ENCODE measurements at places on chromosomes 6 and 20.

GRCh38 chr6:36596356-36596755 is 2.2 kb downstream of the SRSF3 start:
- H3K27me3 ChIP-seq: no peaks in the 10 kb centered on the region
- H3K4me1 ChIP-seq: peaks cover 61% of the 10 kb centered on the region
- peak overlapping the region; percentile 98 for H3K27ac ChIP-seq
- H3K36me3 ChIP-seq: peaks cover 48% of the 10 kb centered on the region
- H3K4me3 ChIP-seq: peak overlapping the region; percentile 86
- no peak for DNase-seq

DNA sequence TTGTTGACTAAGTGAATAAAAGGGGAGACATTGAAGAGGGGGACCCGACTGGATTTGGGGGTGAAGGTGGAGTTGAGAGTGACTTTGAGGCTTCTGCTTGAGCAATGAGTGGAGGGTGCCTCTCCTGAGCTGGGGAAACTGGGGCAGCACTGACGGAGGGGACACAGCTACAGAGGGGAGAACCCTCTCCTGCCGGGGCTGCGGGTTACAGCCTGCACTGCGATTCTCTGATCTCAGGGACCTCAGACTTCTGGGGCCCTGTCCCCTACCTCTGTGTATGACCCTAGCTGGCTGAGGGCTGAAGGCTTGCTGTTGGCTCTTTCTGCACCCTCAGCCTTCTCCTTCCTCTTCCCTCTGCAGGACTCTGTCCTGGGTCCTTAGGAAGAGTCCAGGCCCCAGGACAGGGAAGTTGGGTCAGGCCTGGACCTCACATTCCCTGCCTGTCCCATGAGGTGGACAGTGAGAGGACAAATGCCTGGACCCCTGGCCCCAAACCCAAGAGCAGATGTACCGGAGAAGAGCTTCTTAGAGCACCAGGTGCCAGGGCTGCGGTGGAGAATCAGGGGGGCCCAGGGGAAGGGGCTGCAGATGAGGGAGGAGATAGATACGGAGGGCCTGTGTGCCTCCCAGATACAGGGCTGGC is 13.7 kb upstream of the FAM110A start:
- DNase-seq: no peak
- peaks cover 10% of the 10 kb centered on the region for H3K27me3 ChIP-seq
- H3K4me1 ChIP-seq: peaks cover 16% of the 10 kb centered on the region
- no peak overlapping the region for H3K4me3 ChIP-seq

DNA sequence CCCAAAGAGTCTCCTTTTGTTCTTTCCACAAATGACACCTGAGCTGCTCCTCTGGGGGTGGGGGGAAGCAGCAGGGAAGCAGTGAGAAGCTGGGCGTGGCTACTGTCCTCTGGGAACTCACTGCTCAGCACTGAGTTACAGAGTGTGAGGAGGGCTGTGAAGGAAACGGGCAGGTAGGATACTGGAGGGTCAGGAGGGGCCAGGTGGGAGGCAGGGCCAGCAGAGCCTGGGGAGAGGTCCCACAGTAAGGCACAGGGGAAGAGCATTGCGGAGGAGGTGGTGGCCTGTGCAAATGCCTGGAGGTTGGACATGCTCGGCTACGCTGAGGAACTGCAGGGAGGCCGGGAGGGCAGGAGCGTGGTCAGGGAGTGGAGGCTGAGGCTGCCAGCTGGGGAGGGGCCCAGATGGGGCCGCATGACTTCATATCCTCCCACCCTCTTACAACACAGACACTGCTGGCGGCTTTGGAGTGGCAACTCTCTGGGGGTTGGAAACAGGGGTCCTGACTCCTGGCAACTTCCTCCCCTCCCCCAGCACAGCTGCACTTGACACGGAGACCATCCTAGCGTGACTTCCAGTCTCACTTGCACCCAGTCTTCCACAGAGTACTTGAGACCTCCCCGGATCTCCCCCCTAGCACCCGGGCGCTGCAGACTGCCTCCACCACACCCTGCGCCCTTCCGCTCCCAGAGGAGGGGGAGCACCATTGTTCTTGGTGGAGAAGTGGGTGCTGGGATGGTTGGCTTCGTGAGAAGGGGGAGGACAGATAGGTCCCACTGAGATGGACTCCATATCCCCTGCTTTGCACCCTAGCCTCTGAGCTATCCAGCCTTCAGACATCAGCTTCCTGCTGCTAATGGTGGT is 34.2 kb downstream of the RBM38 start:
- no peaks in the 10 kb centered on the region for H3K27me3 ChIP-seq
- H3K36me3 ChIP-seq: no peaks in the 10 kb centered on the region
- peaks cover 9% of the 10 kb centered on the region for H3K4me1 ChIP-seq
- H3K4me3 ChIP-seq: no peak overlapping the region
- DNase-seq: no peak
- H3K27ac ChIP-seq: no peak overlapping the region

- H3K27me3 ChIP-seq: peaks cover 10% of the 10 kb centered on the region
- no peaks in the 10 kb centered on the region for H3K36me3 ChIP-seq
- no peak for DNase-seq
- H3K4me1 ChIP-seq: no peaks in the 10 kb centered on the region
- peak overlapping the region; percentile 55 for H3K27ac ChIP-seq
- no peak overlapping the region for H3K4me3 ChIP-seq
Measured at GRCh38 chr6:7561153-7561964, 19.9 kb downstream of the DSP start.

DNA sequence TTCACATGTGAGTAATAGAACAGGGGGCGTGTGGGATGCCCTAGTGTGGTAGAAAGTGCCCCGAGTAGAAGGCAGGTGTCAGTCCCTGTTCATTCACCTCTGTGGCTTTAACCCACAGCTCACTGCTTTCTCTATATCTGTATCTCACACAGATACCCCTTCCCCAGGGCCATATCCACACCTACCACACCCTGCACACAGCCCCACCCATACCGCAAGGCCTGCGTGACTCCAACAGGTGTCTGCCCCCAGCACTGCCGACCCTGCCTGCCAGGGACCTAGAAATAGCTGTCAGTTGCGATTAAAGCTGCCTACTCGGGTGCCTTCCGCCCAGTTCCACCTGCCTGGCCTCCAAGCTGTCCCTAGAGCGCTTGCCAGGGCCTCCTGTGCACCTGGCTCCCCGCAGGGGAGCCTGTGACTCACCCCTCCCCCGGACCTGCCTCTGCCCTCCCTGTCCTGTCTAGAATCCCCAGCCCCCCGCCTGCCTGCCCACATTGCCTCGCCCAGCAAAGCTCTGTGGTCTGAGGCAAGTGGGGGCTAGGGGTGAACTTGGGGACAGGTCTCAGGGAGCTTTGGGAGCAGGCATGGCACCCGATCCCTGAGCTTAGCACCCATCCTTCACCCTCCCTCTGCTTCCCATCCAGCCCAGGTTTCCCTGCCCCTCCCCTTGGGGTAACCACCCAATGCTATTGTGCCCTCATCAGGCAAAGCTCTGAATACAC is 38.3 kb upstream of the ID1 start:
- DNase-seq: no peak
- H3K36me3 ChIP-seq: no peaks in the 10 kb centered on the region
- H3K4me1 ChIP-seq: peaks cover 13% of the 10 kb centered on the region
- H3K4me3 ChIP-seq: no peak overlapping the region

DNA sequence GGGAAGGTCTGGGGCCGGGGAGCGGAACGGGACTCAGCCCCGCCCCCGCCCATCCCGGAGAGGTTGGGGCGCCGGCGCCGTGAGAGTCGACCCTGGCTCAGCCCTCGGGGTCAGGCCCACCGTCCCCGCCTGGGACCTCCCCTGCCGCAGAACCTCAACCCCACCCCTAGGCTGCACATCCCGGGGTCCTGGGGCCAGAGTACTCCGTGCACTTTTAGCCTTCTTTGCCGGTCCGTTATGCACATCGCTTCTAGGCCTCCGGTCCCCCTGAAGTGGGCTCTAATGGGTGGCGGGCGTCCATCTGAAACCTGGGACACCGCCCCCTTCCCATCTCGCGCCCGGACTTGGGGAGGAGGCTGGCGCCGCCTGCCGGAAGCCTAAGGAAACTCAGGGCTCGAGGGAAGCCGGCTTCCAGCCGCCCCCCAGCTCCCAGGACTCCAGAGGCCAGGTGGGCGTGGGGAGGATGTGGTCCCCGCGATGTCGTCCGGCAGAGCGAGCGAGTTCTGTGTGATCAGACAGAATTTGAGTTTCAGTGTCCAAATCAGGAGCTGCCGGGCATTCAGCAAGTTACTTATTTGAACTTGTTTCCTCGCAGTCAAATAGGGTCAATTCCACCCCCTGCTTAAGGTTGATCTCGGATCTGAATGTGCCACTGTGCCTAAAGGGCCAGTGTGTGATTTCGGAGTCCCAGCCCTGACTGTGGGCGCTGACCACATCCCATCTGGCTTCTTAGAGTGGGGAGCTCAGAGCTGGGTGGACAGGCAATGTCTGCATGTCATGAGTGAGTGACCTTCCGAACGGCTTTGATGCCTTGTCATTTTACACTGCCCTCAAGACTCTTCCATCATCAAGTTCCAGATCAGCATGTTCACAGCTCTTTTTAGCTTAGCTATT is 47.6 kb downstream of the CPXM1 start:
- H3K4me1 ChIP-seq: peaks cover 25% of the 10 kb centered on the region
- H3K4me3 ChIP-seq: peak overlapping the region; percentile 53
- H3K36me3 ChIP-seq: no peaks in the 10 kb centered on the region
- peaks cover 83% of the 10 kb centered on the region for H3K27me3 ChIP-seq

DNA sequence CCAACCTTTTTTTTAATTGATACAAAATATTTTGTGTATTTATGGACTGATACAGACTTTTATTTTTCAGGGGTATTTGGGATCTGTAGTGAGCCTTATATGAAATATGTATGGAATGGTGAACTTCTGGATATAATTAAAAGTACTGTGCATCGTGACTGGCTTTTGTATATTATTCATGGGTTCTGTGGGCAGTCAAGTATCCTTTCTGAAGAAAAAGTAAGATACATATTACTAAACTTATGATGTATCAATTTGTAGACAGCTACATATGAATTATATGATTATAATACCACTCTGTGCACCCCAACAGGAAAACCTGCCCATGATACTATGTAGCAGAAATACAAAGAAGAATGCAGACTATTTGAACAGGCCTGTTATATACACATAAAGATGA is 47.2 kb downstream of the FIG4 start:
- H3K36me3 ChIP-seq: peaks cover 66% of the 10 kb centered on the region
- no peak overlapping the region for H3K27ac ChIP-seq
- H3K4me3 ChIP-seq: no peak overlapping the region
- DNase-seq: no peak
- H3K4me1 ChIP-seq: no peaks in the 10 kb centered on the region

DNA sequence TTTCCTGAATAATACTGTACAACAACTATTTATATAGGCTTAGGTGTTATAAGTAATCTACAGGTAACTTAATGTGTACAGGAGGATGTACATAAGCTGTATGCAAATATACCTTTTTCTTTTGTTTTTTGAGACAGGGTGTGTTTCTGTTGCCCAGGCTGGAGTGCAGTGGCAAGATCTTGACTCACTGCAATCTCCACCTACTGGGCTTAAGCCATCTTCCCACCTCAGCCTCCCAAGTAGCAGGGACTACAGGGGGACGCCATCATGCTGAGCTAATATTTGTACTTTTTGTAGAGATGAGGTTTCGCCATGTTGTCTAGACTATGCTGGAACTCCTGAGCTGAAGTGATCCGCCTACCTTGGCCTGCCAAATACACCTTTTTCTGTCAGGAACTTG is 191.7 kb upstream of the ZNF217 start:
- DNase-seq: no peak
- no peak overlapping the region for H3K4me3 ChIP-seq
- H3K27me3 ChIP-seq: no peaks in the 10 kb centered on the region
- no peak overlapping the region for H3K27ac ChIP-seq

GRCh38 chr20:36848078-36848660 is 27.8 kb upstream of the TLDC2 start:
- H3K27me3 ChIP-seq: no peaks in the 10 kb centered on the region
- peak; percentile 49 for DNase-seq
- H3K27ac ChIP-seq: peak overlapping the region; percentile 84
- H3K4me3 ChIP-seq: no peak overlapping the region
- no peaks in the 10 kb centered on the region for H3K36me3 ChIP-seq
- H3K4me1 ChIP-seq: peaks cover 78% of the 10 kb centered on the region

GRCh38 chr6:138485586-138486248 is 13.6 kb downstream of the NHSL1 start:
- peaks cover 34% of the 10 kb centered on the region for H3K4me1 ChIP-seq
- H3K4me3 ChIP-seq: no peak overlapping the region
- H3K27me3 ChIP-seq: no peaks in the 10 kb centered on the region
- DNase-seq: no peak
- H3K27ac ChIP-seq: peak overlapping the region; percentile 39
- no peaks in the 10 kb centered on the region for H3K36me3 ChIP-seq

GRCh38 chr6:13523826-13524622 is 36.6 kb upstream of the GFOD1 start:
- no peak for DNase-seq
- H3K4me1 ChIP-seq: peaks cover 53% of the 10 kb centered on the region
- H3K4me3 ChIP-seq: no peak overlapping the region

GRCh38 chr20:16955462-16955861 is 207.3 kb downstream of the OTOR start:
- H3K36me3 ChIP-seq: no peaks in the 10 kb centered on the region
- no peaks in the 10 kb centered on the region for H3K4me1 ChIP-seq
- DNase-seq: no peak
- no peak overlapping the region for H3K4me3 ChIP-seq

- DNase-seq: no peak
- H3K4me3 ChIP-seq: no peak overlapping the region
- no peaks in the 10 kb centered on the region for H3K27me3 ChIP-seq
- H3K36me3 ChIP-seq: no peaks in the 10 kb centered on the region
- H3K27ac ChIP-seq: no peak overlapping the region
Measured at GRCh38 chr20:12262747-12263146, 345.1 kb downstream of the BTBD3 start.

DNA sequence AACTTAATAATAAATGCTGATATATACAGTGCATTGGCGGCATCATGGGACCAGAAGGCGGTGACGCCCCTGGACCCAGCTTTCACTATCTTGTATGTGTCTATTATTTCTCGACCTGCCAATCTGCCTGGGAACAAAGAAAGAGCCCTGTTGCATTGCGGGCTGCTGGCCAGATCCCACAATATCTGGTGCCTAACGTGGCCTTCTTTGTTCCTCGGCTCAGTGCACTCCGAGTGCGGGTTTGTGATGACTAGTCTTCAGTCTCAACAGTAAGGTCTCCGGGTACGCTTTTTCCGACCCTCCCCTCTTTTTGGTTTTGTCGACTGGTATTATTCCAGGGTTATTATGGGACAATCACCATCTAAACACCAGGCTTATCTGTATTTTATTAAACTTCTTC is 291.5 kb downstream of the TBC1D32 start:
- no peaks in the 10 kb centered on the region for H3K36me3 ChIP-seq
- H3K27me3 ChIP-seq: no peaks in the 10 kb centered on the region
- no peaks in the 10 kb centered on the region for H3K4me1 ChIP-seq
- H3K27ac ChIP-seq: no peak overlapping the region
- no peak for DNase-seq

DNA sequence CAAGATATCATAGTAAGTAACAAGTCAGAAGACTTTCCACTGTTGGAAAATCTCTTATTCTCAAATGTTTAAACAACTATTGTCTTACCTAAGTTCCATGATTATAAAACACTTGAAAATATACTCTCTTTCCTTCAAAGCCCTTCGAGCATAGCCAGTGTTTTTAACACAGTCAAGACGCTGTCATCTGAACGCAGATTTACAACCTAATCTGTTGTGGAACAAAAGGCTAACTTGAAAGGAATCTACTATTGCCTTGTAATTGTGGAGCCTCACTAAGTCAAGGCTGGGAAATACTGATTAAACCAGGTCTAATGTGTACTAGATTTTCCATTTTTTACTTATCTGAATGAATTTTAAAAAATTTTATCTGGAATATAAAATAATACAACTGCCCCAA is 205.8 kb downstream of the TRDN start:
- DNase-seq: no peak
- H3K27me3 ChIP-seq: no peaks in the 10 kb centered on the region
- no peaks in the 10 kb centered on the region for H3K36me3 ChIP-seq
- no peak overlapping the region for H3K27ac ChIP-seq
- peaks cover 5% of the 10 kb centered on the region for H3K4me1 ChIP-seq

GRCh38 chr6:48567016-48567415 is 456.0 kb upstream of the PTCHD4 start:
- H3K4me1 ChIP-seq: no peaks in the 10 kb centered on the region
- H3K4me3 ChIP-seq: no peak overlapping the region
- no peak for DNase-seq
- H3K27me3 ChIP-seq: no peaks in the 10 kb centered on the region

Measured in heart right ventricle (tissue), 16 donors.